Osteocyte (in vitro differentiated cells): ENCODE measurements at places on chromosomes 1 and 21.

- no peak for DNase-seq
Observed at GRCh38 chr1:83923553-83923952, 75.4 kb downstream of the TTLL7 start.

GRCh38 chr21:35537604-35538003, 488.5 kb upstream of the RUNX1 start:
- no peak for DNase-seq

- DNase-seq = no peak
Observed at GRCh38 chr1:102742426-102742825, 365.9 kb downstream of the COL11A1 start.

GRCh38 chr1:1973716-1974642, 29.6 kb downstream of the CFAP74 start:
- DNase-seq = no peak

DNA sequence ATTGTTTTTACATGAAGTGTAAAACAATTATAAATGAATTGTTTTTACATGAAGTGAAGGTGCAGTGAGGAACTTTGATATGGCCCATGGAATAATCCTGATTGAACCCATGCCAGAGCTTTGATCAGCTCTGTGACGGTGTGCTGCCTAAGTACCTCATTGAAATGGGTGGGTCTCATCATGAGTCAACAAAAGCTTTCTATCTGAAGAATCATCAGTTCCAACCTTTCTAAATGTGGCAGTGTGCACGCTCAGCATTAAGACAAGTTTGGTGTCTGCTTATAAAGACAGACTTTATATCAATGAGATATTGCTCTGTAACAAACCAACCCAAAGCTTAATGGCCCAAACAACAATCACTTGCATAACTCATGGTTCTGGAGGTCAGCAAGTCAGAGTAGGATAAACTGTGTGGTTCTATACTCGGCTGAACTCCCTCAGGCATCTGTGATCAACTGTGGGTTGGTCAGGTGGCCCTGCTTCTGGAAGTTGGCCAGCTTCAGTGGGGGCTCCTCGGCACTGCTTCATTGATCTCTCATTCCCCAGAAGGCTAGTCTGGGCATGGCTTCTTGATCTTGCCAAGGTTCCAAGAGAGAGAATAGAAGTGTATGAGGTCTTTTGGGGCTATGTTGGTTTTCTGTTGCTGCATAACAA, 258.0 kb downstream of the LTN1 start:
- no peak for DNase-seq

- no peak for DNase-seq
Observed at GRCh38 chr1:67675800-67676199, 9.2 kb upstream of the GADD45A start.

GRCh38 chr1:57770236-57770635, 346.4 kb upstream of the DAB1 start:
- DNase-seq = no peak

DNA sequence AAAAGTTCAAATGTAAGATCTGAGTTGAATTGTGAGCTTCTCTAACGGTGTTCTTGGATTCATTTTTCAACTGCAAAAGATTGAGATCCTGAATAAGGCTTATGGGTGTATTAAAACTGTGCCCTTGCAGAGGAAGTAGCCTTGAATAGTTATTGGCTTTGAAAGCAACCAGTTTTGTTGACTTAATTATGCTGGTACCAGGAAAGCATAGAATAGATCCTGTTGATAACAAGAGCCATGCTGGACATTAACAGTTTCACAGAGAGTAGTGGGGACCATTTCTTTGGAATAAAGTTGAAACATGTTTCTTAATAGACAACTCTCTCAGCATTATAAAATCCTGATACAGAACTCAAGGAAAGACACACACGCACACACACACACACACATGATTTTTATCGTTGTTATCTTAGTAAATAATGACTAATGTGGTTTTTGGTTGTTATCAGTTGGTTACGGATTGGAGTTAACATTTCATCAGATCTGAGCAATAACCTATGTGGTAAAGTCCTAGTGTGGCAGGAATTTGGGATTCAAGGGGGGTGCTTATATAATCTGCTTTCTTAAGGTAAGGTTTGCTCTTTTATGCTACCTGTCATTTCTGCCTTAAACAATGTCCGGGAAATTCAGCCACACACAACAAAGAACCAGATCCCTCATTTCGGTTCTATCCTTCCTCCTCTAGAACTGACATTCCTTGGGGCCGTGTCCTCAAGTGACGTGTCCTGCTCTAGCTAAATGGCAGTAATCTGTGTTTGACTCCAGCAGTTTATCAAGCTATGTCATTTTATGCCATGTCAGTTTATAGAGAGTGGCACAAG, 330.9 kb downstream of the CHRM3 start:
- DNase-seq = no peak

DNA sequence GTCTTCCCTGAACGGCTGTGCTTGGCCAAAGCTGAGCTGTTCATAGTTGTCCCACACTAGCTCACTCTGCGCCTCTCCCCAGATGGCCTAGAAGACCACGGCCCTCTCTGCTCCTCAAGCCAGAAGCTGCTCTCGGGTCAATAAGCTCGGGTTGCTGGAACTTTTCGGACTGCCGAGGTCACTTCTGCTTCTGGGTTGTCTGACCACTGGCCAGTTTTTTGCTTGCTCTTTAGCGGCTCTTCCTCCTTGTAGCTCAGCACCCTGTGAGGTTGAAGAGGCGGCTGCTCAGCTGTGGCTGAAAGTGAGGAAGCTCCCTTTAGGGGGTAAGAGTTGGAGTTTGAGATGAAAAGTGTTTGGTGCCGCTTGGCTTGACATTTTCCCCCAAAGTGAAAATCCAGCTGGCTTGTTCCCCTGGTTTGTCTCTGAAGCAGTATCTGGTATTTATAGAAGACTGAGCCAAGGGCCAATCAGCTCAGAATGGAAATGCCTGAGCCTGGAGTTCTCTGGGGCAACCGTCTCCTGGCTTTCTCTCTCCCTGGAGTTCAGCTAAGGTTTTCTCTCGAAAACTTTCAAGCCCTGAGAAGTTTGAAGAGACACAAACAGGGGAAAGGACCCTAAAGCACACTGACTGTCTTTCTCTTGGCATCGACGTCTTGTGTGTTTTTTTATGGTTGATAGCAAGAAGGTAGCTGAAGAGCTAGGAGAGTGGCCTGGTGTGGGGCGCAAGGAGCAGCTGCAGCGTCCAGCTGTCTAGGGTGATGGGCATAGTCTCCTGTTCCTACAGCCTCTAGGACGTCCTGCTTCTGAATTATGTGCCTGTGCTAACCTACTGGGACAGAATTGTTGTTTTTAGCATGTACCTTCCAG, 72.0 kb downstream of the SYT6 start:
- DNase-seq = no peak

DNA sequence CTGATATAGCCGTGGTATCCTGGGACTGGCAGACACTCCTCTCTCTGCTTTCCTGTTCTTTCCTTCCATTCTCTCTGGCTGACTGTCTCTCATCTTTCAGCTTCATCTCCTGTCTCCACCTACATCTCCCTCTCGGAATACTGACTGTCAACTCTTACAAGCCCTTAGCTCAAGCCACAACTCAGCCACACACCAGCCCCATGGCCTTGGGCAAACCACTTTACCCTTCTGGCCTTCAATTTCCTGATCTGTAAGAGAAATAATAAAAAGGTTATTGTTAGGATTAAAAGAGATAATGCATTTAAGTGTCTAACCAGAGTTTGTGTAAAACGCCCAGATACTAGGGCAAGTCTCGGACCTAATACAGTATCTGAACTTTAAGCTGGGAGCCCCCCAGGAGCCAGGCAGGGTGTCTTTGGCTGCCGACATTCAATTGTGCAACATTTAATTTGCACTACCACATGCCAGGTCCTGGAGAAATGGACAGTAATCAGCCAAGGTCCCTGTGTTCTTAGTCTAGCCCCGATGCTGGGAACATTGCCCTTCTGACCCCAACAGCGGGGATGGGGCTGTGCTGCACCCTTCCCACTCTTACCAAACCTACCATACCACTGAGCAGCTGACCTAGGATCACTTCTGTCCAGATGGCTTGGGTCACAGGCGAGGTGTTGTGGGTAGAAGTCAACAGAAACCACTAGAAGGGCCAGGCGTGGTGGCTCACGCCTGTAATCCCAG, 5.1 kb downstream of the ECHDC2 start:
- no peak for DNase-seq

DNA sequence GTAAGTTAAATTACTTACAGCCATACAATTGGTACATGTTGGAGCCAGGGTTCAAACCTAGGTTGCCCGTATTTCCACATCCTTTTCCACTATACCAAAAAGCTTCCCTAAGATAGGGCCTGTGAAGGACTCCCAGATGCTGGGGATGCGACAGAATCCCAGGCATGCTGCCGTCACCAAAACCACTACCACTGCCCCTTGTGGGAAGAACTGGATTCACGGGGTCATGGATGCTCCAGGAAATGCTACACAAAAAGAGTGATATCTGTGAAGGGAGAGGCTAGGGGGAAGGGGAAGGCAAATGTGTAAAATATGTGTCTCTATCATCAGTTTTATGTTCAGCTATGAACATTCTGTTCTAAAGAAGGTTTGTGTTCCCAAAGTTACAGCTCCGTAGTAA, 133.9 kb upstream of the IVNS1ABP start:
- DNase-seq = no peak

DNA sequence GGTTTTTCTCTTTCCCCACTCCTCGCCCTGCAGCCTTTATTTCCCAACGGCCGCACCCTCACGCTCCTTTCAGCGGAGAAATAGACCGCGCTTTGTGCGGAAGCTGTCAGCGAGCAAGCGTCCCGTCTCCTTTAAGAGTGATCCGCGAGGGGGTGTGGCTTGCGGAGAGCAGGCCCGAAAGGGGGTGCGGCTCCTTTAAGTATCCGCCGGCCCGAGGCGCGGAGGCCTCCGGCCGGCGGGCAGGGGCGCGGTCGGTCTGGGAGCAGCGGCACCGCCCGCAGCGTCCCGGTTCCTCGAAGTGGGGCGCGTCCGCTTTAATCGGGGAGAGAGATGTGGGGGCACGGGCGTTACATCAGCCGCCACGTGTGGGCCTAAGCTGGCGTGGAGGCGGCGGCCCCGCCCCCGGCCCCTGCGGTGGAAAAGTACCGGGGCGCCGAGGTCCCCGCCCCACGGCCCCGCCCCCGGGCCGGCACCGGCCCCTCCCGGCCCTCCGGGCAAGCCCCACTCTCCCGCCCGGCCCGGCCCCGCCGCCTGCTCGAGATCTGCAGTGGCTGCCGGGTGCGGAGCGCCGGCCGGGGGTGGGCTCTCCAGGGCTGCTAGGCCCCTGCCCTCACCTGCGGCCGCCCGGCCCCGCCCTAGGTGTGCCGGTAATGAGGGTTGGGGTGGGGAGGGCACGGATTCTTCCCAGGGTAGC, 1.2 kb downstream of the SLC6A9 start:
- peak; percentile 92 for DNase-seq

- peak; percentile 42 for DNase-seq
Observed at GRCh38 chr1:245807954-245808719, 653.4 kb downstream of the KIF26B start.

GRCh38 chr1:7220007-7220406, 434.8 kb downstream of the CAMTA1 start:
- no peak for DNase-seq

GRCh38 chr1:170623171-170623570, 40.8 kb upstream of the PRRX1 start:
- no peak for DNase-seq

GRCh38 chr1:163777205-163777604, 455.5 kb downstream of the NUF2 start:
- no peak for DNase-seq

DNA sequence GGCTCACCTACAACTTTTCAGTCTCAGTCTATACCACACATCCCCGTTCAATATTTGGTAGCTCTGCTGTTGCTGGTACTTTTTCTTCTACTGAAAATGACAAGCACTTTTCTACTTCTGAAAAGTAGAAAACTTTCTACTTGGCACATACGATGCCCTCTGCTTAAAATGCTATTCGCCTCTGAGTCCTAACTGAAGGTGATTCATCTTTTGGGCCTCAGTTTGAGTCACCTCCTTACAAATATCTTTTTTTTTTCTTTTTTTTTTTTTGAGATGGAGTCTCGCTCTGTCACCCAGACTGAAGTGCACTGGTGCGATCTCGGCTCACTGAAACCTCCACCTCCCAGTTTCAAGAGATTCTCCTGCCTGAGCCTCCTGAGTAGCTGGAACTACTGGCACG, 136.0 kb upstream of the CYYR1 start:
- no peak for DNase-seq

- no peak for DNase-seq
Observed at GRCh38 chr1:5297886-5298239, 643.5 kb downstream of the AJAP1 start.

- no peak for DNase-seq
Observed at GRCh38 chr1:193404236-193404635, 217.8 kb upstream of the B3GALT2 start.

DNA sequence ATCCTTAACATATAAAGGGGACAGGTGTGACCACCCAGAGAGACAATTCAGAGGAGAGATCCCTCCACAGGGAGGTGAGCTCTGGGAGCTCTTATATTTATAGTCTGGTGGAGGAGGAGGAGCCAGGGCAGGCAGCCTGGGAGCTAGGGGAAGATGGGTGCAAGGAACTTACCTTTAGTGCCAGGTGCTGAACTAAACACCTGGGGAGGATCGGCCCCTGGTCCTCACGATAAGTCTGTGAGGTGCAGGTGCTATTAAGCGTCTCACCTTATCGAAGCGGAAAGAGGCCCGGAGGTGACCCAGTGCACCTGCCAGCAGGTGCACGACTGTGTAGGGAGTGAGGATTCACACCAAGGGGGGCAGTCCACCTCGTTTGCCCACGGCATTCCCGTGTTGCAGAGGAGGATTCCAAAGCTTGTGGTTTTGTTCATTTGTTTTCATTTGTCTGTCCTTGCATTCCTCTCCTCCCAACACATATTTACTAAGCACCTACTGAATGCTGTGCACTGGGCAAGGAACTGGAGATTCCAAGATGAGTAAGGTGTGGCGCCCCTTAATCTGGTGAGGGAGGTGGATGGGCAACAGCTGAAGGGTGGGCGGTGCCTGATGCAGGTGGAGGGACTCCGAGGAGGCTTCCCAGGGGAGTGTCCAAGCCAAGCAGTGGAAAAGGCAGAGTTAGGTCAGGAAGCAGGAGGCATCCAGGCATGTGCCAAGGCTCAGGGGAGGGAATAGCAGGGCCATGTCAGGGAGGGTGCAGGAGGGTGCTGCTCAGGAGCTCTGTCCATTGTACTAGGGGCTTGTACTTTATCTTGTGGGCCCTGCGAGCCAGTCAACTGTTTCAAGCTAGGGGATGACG, 11.5 kb downstream of the ARHGEF10L start:
- DNase-seq = no peak

DNA sequence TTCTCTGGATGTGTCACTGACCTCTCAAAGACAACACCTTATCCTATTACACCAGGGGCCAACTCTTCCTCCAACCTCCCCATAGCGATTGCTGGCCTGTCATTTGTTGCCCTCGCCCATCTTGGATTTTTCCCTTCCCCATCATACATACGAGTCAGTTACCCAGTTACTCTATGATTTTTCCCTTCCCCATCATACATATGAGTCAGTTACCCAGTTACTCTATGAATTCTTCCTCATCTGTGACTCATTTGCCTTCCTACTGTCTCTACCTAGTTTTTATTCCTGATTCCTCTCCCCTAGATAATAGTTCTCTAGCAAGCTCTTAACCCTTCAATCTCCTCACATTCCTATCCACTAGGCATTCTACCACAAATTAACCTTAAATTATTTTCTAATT, 178.8 kb downstream of the NR5A2 start:
- no peak for DNase-seq

- DNase-seq = no peak
Observed at GRCh38 chr1:61132176-61132638, 49.8 kb downstream of the NFIA start.
